ENCODE measurements at places on chromosomes 7 and 10.

DNA sequence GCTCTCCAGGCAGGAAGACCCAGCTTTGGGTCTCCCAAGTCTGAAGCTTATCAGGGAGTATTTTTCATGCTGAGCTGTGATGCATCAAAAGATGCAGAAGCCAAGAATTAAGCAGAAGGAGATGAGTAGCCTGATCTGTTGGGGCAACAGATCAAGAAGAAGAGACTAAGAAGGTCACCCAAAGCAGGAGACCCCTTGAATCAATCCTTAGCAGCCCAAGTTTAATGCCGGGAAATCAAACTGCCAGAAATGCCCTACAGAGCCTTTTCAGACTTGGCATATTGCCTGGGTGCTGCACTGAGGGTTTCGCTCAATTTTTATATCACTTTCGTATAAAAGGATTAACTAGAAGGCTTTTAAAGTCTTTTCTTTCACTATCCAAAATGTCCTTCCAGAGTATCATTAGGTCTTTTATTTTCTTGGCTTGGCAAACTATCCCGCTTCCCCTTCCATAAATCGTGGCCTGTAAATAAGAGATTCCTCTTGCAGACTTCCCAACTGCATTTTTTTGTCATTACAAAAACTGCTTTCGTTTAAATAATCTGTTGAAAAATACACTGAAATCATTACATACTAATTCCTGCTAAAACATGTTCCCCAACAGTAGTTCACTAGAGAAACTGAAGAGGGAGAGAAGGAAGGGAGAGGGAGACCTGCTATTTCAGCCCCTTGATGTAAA lies 49.0 kb upstream of the STK17A start:
- DNase-seq, result no peak

- DNase-seq, result no peak
Observed at GRCh38 chr10:4509405-4509804, 316.6 kb upstream of the AKR1E2 start.

- DNase-seq, result no peak
Observed at GRCh38 chr7:2306688-2307087, 7.6 kb downstream of the SNX8 start.

DNA sequence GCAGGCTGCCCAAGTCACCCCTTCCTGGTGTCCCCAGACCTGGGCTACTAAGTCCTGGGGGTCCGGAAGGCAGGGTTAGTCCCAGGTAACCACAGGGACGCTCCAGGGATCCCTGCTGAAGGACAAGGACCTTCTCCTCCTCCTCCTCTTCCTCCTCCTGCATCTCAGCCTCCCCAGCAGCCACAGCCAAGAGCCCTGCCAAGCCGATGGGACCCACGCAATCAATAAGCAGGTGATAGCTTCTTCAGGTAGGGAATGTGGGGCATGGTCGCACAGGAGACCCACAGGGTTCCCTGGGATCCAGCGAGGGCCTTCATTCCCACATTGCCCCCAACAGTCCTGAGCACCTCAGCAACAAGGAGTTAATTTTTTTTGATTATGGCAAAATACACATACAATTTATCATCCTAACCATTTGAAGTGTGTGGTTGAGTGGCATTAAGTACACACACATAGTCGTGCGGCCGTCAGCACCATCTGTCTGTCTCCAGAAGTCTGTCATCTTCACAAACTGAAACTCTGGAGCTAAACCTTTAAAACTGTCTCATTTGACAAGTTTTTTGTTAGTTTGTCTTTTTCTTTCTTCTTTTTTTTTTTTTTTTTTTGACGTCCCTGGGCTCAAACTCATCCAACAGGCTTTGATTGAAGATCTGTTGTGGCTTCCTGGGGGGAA lies 12.1 kb downstream of the CRYGN start:
- DNase-seq, result no peak

- no peak for DNase-seq
Observed at GRCh38 chr10:19431622-19432351, 383.2 kb downstream of the MALRD1 start.
